ENCODE measurements at places on chromosomes 13 and 19.

DNA sequence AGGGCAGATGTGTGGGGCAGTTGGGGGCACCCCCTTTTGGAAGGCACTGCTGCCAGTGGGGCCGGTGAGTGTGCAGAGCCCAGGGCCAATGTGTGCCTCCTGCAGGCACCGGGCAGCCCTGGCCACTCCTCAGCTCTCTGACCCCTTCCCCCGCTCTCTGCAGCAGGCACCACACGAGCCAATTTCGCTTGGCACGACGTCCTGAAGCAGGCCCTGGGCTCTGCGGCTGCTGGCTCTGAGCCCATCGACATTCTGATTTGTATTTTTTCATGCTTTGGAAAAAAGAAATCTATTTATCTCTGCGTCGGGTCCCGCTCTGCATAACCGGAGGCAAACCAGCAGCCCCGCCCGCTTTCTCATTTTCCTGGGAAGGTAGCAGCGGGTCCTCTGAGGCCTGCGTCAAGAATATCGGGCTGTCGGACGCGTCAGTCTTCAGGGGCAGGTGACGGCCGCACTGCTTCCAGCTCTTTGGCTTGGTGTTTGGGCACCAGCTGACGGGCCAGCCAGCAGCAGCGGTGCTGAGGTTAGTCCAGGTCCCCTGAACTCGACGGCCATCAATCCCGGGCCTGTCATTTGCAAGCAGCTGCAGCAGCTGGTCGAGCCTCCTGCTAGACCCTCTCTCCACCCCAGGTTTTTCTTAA, 134.3 kb downstream of the KDM4B start:
- DNase-seq, result no peak

DNA sequence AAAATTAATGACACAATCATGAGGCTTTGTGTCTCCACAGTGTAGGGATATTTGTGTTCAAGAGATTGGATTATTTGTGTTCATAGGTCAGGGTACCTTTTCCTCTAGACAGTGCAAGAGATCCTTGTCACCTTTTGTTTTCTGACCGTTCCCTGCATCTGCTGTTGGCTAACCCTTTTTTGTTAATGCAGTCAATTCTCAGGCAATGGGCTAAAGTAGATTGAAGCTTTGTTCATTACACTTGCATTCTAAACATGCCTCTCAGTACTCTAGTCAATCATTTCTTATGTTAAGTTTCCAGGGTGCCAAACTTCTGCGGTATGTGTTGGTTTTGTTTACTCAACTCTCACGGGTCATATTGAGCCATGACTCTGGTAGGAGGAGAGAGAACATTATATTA, 1.8 kb upstream of the MED4 start:
- no peak for DNase-seq

DNA sequence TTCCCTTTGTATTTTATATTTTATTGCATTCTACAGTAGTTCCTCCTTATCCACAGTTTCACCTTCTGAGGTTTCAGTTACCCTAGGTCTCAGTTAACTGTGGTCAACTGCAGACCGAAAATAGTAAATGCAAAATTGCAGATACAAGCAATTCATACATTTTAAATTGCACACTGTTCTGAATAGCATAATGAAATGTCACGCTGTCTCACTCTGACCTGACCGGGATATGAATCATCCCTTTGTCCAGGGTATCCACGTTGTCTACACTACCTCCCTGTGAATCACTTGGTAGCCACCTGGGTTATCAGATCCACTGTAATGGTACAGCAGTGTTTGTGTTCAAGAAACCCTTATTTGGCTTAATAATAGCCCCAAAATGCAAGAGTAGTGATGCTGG, 325.0 kb downstream of the DNAJC15 start:
- no peak for DNase-seq

- DNase-seq, result no peak
Observed at GRCh38 chr13:41960211-41960636, 685 bp downstream of the VWA8 start.

- DNase-seq, result no peak
Observed at GRCh38 chr19:58056861-58057260, 2.2 kb upstream of the ZNF135 start.

DNA sequence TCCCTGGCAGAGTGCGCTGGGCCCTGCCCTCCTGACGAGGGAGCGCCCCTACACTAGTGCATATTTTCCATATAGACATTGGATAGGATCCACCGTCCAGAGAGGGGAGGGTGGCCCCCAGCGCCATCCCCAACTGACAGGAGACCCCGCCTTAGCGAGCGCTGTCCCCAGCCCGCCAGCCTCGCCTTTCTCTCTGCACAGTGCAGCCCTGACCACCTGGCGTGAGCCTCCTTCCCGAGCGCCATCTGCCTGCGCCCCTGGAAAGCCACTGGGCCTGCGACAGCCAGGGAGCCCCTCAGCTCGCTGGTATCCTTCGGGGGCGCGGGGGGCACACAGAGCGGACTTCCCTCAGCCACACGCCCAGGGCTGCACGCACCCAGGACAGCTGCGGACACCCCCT, 42.1 kb upstream of the ATP12A start:
- no peak for DNase-seq

DNA sequence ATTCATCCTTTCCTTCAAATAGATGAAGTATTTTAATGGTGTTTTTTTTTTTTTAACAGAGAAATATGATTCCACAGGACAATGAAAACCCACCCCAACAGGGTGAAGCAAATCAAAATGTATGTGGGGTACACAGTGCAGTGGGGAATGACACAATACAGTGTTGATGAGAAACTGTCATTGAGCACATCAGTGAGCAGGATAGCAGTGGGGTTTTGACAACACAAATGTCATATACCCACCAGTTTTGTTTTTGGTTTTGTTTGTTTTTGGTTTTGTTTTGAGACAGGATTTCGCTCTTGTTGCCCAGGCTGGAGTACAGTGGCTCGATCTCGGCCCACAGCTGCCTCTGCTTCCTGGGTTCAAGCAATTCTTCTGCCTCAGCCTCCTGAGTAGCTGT, 29.2 kb downstream of the ZNF844 start:
- no peak for DNase-seq

- DNase-seq, result no peak
Observed at GRCh38 chr19:53101518-53101917, 1.7 kb downstream of the ZNF160 start.

- no peak for DNase-seq
Observed at GRCh38 chr13:58081301-58081820, 449.8 kb downstream of the PCDH17 start.

GRCh38 chr13:113862931-113863523, 849 bp downstream of the GAS6 start:
- DNase-seq, result peak; percentile 87

Data from posterior vena cava (tissue), 2 donors.